ENCODE measurements at places on chromosomes 7 and 10.

GRCh38 chr7:147197006-147197405 lies 1080.4 kb downstream of the CNTNAP2 start:
- no peak for DNase-seq

DNA sequence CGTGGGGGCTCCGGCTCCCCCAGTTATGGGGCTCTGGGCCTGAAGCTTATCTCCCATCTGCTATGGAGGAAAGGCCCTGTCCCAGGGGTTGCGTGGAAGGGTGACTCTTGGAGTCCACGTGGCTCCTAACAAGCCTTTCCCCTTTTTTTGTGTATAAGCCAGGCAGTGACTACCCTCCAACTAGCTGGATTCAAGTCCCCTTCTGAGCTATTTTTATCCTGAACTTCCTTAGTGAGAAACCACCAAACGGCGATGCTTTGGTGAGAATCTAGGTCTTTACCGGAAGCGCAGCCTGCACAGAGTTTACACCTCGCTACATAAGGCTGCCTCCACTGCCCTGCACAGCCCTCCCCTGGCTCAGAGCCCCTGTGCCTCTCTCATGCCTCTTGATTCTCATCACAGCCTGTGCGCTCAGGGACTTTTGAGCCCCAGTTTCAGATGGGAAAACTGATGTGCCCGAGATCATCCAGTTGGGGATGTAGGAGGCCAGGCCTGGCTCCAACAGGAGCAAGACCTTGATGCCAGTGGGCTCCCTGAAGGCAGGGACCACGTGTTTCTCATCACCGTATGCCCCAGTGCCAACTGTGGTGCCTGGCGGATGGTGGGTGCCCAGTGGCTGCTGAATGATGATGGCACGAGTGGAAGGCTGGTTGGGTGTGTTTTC lies 102.3 kb upstream of the PPIF start:
- DNase-seq: no peak

DNA sequence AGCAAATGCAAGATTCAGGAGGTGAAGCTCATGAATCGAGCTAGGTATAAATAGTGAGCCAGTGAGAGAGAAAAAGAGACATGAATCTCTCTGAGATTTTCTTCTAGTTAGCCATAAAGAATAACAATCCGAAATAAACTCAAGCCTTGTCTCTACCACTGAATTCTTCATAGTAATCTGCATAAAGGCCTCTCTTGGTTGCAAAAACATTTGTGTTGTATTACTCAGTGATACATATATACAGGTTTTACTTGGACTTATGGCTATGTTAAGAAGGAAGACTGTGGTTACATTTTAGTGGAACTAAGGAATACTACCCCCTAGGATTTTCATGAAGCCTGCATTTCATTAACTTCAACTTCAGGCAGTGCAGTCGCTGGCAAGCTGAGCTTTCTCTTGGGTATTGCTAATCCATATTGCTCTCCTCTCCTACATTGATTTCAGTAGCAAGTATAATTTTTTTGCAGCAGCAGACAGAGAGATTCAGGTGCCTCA lies 72.7 kb upstream of the TRIL start:
- no peak for DNase-seq

DNA sequence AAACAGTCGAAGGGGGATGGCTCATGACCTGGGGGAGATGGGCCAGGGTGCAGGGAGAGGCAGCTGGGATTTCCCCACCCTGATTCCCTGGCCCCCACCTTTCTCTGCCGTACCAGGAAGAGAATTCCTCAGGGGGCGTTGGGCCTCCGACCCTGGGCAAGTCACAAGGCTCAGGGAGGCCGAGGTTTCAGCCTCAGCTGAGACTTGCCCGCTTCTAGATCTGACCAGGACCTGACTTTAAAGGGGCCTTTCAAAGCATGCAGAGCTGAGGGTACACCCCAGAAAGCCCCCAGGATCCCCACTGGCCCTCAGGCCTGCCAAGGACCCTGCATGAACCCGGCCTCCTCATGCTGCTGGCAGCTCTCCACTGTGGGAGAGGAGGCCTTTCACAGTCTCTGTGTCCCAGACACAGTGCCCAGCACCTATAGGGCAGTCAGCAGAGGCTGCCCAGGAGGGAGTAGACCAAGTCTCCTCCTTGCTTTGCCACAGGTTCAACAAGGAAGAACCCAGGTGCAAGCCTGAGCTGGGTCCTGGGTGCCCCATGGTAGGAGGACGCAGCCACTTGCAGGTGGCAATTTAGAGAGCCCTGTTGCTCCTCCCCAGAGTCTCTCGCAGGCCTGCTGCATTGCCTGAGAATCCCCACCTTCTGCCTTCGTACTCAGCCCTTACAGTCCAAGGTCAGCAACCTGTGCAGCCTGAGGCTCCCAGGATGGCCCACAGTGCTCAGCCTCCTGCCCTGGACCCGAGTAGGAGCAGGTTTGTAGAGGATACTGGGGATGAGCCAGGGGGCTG lies 89.3 kb downstream of the CHST15 start:
- no peak for DNase-seq

DNA sequence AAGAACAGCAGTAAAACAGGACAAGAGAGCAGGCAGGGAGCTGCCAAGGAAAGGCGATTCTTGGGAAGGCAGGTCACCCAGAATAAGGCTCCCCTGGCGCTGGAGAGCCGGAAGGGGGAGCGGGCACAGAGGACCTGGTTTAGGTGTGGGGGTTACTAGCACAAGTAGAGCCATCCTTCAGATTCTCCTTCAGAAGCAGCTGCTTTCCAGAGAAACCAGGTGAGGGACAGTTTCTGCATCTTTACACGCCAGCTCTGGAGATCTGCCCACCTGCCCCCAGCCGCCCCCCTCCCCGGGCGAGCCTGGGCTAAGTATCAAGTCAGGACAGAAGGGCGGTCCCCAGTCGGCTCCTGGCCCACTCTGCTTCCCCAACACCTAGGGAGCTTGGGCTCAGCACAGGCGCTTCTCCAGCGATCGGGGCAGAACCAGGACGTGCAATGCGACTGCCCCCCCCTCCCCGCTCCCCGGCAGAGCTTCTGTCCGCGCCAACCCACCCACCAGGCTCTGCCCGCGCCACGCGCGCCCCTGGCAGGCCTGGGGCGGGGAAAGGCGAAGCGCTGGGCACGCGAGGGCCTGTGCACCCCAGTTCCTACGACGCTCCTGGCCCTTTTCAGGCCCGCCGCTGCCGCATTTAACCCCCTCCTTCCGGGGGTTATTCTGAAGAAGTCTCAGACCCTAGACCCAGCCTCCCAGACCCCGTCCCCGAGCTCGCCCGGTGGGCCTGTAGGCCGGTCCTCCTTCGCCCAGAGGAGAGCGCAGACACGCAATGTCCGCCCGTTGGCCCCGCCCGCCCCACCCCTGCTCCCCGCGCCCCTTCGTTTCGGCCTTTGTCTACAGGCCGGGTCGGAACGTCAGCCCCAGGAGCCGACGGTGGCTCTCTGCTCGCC lies 4.4 kb upstream of the EN2 start:
- DNase-seq: no peak

GRCh38 chr10:104045151-104046089 lies 40.3 kb downstream of the COL17A1 start:
- peak; percentile 34 for DNase-seq

DNA sequence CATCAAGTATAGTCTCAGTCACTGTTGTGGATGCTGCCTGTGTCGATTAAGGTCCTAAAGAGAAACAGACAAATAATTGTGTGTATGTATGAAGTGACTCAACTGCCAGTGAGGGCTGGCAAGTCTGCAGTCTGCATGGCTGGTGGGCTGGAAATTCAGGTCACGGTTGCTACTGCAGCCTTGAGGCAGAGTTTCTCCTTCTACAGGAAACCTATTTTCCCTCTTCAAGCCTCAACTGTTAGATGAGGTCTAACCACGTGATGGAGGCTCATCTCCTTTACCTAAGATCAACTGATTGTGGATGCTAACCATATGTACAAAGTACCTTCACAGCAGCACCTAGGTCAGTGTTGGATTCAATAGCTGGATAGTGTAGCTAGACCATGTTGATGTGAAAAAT lies 29.9 kb downstream of the MBL2 start:
- DNase-seq: no peak

- DNase-seq: no peak
Measured at GRCh38 chr10:116055917-116056252, 217.1 kb downstream of the GFRA1 start.

GRCh38 chr10:61330669-61331068 lies 122.5 kb downstream of the TMEM26 start:
- no peak for DNase-seq

DNA sequence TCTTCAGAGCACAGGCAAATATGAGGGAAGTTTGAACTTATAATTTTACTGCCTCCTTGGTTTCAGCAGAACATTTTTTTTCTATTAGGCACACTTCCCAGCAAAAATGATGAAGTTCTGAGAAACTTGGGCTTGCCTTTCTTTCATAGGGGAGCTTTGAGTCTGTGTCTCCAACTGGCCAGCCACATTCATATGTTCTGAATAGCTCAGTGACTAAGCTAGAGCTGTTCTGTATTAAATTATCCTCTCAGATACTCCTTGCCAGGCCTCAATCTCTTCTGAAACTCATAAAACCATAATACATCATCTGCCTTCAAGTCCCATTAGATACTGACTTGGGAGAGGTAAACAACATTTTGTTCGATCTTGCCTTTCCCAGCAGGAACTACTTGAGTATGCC lies 476.5 kb downstream of the GPAM start:
- DNase-seq: no peak

DNA sequence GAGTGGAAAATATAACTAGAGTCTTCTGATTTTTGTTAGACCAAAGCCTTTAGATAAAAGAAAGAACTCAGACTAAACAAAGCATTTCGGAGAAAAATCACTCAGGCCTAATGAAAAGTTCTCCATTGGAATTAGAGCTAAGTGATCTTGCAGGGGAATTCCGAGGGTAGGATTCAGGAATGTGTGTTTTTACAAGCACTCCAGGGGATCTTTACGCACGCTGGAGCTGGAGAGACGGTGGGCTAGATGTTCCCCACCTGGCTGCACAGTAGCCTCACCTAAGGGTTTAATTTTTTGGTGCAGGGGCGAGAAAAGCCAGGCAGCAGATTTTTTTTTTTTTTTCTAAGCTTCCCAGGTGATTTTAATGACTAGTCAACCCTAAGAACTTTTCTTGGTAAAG lies 7.9 kb upstream of the PAPSS2 start:
- DNase-seq: no peak

- no peak for DNase-seq
Measured at GRCh38 chr7:117364339-117365080, 41.7 kb upstream of the WNT2 start.

- no peak for DNase-seq
Measured at GRCh38 chr7:130902755-130903357, 168.8 kb upstream of the KLF14 start.

GRCh38 chr7:141598408-141598807 lies 47.2 kb downstream of the AGK start:
- no peak for DNase-seq
